Brain pericyte (primary cell): ENCODE measurements at places on chromosomes 16 and 17.

DNA sequence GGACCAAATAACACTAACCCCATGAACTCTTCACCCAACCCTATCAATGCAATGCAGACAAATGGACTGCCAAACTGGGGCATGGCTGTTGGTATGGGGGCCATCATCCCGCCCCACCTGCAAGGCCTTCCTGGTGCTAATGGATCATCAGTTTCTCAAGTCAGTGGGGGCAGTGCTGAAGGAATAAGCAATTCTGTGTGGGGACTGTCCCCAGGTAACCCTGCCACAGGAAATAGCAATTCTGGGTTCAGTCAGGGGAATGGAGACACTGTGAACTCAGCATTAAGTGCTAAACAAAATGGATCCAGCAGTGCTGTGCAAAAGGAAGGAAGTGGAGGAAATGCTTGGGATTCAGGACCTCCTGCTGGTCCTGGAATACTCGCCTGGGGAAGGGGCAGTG, 78.9 kb downstream of the TMC6 start:
- DNase-seq: no peak

DNA sequence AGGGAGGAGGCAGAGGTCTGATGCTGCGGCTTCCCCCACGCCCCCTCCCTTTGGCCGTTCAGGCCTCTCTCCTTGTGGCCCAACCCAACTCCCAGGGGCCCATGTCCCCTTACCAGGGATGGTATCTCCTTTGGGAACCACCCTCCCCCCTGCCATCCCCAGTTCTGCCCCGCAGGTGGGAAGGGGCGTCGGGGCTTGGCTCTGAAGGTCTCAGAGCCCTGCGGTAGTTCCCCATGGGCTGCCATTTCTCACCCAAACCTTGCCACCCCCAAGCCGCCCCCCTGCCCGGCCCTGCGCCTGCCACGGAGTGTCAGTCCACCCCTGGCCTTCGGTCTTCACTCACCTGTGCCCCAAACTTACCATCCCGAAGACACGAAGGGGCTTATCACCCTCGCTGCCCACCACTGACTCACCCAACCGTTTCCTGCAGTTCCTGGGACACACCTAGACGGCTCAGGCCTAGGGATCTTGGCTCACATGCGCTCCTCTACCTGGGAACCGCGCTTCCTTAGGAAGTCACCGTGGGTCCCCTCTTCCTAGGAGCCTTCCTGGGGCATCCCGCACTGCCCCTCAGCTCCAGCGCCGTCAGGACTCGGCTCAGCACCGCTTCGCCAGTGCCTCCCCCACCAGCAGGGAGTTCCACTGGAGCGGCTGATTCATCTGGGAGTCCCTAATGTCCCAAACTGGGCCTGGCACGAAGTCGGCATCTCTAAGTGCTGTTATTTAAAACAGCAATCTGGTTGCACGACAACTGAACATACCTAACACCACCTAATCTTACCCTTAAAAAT, 1.1 kb upstream of the DOC2A start:
- no peak for DNase-seq

GRCh38 chr16:55754056-55754455, 78.8 kb downstream of the CES1 start:
- no peak for DNase-seq

- DNase-seq: no peak
Observed at GRCh38 chr17:37089956-37090355, 141.2 kb downstream of the AATF start.

DNA sequence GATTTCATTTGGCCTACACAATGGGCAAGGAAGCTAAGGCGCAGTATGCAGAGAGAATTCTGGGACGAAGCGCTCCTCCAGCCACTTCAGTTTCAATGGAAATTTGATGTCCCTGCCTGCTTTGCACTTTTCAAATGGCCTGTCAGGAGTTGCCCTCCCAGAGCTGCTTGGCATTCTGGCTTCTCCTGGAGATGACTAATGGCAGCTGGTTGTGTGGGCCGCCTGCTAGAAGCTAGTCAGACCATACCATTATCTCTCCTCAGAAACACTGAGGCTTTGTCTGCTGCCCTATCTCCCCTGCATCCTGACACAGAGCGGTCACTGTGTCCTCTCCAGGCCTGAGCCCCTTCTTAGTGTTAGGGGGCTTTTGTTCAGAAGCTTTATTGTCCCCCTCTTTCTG, 180.1 kb downstream of the SPECC1 start:
- no peak for DNase-seq

DNA sequence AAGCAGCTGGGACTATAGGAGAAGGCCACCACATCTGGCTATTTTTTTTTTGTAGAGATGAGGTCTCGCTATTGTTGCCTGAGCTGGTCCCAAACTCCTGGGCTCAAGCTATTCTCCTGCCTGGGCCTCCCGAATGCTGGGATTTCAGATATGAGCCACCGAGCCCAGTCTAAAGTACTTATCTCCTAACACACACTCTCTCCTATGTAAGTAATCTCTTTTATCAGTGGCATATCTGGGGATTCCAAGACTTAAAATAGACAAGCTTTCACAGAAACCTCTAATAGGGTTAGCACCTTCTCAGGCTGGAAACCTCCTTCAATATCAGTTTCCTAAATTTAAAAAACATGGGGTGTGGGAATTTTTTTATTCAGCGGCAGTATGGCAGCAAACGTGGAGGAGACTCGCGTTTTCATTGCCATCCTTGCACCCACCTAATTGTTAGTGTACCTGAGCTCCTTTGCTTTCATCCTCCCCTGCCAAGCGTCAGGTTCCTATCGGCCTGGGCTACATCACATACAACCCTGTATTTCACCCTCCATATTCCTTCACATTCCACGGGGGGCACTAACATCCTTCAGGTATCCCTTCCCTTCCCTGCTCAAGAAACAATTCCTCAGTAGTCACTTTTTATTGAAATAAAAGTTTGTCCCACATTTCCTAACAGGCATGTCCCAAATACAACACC, 1.1 kb downstream of the EZH1 start:
- no peak for DNase-seq

DNA sequence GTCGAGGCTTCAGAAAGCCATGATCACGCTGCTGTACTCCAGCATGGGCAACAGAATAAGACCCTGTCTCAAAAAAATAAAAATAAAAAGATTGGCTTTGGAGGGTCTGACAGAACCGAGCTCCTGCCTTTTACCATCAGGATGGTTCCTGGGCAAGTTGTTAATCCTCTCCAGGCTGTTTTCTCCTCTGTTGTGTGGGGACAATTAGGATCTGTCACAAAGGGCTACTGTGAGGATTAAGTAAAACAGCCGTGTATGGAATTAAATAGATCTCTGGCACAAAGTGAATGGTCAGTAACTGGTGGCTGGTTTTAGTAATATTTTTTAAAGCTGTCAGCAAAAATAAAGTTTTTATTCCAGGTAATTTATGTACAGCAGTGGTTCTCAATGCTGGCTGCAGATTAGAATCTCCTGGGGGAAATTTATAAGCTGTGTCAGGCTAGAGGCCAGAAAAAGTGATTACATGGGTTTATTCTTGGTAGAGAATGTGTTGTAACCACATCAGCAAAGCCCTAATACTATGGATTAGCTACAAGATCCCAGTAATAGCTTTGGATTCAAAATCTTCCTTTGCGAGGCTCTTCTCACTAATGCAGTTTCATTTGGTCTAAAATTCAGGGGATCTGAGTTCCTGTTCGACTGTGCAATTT, 47.2 kb downstream of the GPRC5B start:
- DNase-seq: no peak

DNA sequence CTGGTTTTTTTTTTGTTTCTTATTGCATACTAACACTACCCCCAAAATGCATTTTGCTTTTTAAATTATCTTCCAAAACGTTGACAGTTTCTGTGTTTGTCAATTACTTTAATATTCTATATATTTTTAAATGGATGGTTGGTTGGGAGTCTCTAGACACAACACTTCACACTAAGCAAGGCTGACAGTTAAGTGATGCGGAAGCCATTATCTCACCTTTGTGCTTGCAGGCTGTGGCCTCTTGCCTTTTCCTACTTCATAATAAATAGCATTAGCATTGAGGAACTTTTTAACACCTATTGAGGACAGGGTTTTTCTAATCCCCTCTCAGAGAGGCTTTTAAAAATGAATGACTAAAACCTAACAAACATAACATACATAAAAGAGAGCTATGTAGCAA, 280.8 kb upstream of the TBX2 start:
- DNase-seq: no peak

GRCh38 chr16:90023078-90023447, 3.8 kb upstream of the DBNDD1 start:
- DNase-seq: no peak

DNA sequence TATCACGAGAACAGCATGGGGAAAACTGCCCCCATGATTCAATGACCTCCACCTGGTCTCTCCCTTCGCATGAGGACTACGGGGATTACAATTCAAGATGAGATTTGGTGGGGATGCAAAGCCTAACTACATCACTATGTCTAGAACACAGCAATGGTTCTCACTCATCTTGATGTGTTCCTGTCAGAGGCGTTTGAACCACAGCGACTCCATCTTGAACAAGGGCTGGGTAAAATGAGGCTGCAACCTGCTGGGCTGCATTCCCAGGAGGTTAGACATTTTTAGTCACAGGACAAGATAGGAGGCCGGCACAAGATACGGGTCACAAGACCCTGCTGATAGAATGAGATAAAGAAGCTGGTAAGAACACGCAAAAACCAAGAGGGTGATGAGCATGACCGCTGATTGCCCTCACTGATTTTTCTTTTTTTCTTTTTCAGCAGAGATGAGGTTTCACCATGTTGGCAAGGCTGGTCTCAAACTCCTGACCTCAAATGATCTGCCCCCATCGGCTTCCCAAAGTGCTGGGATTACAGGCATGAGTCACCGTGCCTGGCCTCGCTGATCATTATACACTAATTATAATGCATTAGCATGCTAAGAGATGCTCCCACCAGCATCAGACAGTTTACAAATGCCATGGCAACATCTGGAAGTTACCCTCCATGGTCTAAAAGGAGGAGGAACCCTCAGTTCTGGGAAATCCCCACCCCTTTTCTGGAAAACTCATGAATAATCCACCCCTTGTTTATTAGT, 3.0 kb upstream of the PPY start:
- DNase-seq: no peak

- DNase-seq: no peak
Observed at GRCh38 chr16:53323924-53324323, 110.3 kb upstream of the RBL2 start.

GRCh38 chr17:79361221-79361734, 249.6 kb downstream of the RBFOX3 start:
- DNase-seq: no peak

- no peak for DNase-seq
Observed at GRCh38 chr16:55041540-55042234, 111.0 kb downstream of the IRX5 start.

DNA sequence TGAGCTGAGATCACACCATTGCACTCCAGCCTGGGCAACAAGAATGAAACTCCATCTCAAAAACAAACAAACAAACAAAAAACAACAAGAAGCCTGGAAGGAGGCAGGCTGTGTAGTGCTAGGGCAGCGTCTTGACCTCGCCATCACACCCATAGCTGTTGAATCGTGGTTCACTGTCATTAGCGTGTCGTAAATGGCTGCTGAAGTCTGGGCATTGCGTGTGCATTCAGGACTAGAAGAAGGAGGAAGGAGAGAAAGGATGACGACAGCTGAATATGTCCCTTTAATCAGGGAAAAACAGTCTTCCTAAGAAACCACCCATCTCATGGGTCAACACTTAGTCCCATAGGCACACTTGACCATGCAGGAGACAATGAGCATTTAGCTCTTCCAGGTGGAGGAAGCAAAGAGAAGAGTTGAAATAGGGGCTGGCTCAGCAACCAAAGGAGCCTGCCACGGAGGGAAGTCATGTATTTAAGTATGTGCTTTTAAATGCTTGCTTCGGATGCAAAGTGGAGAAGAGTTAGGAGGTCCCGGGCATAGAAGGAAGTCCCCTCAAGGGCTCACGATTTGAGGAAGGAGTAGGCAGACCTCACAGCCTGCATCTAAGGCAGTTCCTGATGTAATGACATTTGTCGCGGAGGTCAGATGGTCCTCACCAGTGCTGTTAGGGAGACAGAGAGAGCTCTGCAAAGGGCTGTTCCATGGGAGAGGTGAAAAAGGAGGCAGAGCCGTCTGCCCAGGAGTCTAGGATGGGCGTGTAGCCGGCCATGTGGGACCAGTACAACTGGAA, 8.8 kb downstream of the PRSS22 start:
- DNase-seq: no peak

DNA sequence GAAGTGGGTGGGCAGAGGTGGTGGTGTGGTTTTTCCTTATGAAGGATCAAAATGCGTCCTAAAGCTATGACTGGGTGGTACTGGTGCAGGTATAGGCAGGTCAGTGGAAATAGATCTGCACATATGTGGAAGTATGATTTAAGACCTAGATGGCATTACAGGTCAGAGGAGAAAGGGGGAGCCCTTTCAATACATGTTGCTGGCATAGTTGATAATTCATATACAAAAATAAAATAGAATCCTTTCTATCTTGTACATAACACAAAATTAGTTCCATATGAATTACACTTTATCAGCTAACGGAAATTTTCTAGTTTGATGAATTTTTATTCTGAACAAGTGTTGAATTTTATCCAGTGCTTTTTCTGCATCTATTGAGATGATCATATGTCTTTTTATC, 20.8 kb upstream of the PIK3R5 start:
- no peak for DNase-seq

GRCh38 chr17:1108765-1109605, 70.8 kb downstream of the ABR start:
- no peak for DNase-seq

DNA sequence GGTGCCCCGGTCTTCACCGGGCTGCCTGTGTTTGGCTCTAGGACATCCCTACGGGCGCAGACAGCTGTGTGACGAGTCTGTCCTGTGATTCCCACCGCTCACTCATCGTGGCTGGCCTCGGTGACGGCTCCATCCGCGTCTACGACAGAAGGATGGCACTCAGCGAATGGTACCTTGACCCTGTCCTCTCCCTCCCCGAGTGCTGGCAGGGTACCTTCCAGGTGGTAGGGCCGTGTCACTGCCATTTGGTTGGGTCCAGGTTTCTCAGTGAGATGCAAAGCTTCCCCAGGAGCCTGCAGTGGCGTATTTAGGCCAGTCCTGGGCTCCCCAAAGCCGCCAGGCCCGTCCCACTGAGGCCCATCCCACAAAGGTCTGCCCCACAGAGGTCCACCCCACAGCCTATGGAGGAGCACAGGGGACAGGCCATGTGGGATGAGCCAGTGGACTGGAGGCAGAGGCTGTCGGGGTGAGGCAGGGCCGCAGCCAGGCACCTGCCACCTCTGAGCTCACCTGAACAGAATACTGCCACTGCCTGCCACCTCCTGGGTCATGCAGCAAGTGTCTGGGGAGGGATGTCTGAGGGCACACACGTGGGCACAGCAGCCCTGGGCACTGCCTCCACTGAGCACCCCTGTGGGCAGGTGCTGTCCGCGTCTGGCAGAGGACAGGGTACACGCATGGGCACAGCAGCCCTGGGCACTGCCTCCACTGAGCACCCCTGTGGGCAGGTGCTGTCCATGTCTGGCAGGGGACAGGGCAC, 31.4 kb upstream of the CHMP6 start:
- no peak for DNase-seq

GRCh38 chr16:48965386-48965785, 316.3 kb downstream of the CBLN1 start:
- no peak for DNase-seq

DNA sequence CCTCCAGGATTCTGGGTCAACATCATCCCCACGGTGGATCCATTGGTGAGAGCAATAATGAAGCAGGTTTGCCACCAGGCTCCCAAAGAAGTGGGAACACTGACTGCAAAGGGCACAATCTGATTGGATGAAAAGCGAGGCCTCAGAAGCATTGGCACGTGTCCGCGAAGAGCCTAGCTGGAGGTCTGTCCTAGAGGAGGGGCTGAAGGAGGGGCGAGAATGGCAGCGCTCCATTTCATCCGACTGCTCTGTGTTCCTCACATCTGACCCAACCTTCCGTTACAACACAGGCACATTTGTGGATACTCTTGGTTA, 79.9 kb downstream of the MRC2 start:
- no peak for DNase-seq
